ENCODE measurements at places on chromosomes 16 and 17.

- no peak for DNase-seq
Observed at GRCh38 chr17:70527364-70527888, 358.1 kb downstream of the KCNJ2 start.

GRCh38 chr16:90011908-90012501 is 7.3 kb downstream of the DBNDD1 start:
- DNase-seq: no peak

- DNase-seq: peak; percentile 27
Observed at GRCh38 chr16:88560714-88561484, 9.3 kb upstream of the ZC3H18 start.

DNA sequence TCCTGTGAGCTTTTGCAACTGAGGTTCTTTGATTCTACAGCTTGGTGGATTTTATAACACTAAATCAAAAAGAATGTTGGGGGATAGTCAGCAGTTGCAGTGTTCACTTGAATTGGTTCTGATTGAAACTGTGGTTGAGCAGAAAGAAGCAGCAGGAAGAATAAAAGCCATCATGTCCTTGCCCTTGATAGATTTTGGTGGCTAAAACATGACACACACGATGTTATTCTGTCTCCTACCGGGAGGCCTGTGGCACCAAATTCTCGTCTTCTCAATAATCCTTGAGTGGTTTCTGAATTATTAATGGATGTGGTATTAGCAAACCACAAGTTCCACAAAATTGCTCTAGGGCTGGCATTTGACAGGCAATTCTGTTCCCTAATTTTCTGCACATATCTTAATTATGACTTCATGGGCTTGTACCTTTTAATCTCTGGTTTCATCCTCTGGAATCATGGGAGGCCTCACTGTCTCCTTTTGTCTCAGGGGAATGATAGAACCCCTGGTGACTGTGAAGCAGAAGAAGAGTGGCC is 338.2 kb downstream of the SNX29 start:
- DNase-seq: peak; percentile 20

DNA sequence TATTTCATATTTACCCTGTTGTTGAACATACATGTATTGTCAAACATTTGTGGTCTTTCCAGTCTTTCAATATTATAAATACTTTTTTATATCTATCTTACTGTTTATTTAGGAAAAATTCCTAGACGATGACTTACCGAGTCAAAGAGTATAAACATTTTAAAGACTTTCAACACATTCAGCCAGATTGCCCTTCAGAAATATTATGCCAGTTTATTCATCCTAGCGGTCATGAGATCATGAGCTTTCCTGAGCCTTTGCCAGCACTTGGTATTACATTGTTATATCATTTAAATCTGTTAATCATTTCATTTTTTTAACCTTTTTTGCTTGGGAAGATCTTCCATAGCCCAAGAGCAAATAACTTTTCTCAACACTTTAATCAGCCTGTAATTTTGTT is 197.4 kb downstream of the SPECC1 start:
- no peak for DNase-seq

- DNase-seq: no peak
Observed at GRCh38 chr16:55955424-55955823, 80.3 kb upstream of the CES5A start.

DNA sequence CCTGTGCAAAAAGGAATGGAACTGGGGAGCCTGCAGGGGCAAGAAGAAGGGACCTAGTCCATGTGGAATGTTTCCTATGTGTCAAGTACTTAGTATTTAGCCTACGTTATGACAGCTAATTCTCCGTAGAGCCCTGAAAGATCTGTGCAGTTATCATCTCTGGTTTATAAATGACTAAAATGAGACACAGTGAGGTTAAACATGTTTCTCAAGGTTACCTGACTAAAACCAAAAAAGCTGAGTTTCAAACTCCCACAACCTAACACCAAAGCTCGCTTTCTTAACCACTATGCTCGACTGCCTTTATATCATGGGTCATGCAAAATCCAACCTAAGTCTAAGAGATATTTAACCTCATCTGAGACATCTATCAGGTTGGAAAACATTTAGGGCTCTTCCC is 53.3 kb upstream of the CCL2 start:
- DNase-seq: no peak

DNA sequence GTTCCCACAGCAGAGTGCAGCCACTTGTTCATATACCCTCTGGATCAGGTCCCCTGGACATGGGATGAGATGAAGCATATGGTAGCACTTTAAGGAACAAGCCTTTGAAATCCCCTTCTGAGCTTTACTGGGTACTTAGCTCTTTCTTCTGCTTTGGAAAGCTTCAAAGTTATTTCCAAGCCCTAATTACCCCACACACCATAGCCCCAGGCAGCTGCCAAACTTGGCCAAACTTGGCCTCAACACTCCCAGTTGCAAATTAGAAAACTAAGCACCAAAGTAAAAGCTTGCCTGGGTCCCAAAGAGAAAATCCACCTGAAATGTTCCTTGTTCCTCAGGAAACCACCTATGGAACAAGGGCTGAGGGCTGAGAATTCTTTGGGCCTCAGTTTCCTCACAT is 15.7 kb upstream of the MT4 start:
- no peak for DNase-seq

DNA sequence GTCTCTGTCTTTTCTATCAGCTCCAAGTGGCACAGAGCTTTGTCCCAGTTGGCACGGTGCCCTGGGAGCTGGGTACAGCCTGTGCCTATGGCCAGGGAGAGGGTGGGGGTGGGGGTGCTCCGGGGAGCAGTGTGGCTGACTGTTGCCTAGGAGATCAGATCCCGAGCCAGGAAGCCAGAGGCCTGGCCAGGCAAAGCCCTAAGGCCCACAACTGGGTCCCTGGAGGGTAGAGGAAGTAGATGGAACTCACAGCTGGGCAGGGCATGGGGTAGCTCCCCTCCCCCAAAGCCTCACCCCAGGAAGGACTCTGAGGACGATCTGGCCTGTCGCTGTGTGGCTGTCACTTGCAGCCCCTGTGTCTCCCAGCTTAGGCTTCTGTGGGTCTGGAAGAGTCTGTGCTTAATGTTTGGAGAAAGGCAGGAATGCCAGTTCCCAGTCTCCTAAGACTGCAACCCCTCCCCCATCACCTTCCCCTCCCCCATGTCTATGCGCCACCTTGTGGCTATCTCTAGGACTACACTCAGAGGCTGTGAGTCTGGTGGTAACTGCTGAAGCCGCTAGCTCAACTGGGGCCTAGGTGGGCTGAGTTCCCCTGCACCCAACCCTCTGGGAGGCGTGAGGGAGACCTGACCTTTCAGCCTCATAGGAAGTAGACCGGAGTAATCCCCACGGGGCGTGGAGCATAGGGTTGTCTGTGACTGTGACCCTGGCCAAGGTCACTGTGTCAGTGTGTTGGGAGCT is 12.6 kb downstream of the THRA start:
- DNase-seq: no peak

DNA sequence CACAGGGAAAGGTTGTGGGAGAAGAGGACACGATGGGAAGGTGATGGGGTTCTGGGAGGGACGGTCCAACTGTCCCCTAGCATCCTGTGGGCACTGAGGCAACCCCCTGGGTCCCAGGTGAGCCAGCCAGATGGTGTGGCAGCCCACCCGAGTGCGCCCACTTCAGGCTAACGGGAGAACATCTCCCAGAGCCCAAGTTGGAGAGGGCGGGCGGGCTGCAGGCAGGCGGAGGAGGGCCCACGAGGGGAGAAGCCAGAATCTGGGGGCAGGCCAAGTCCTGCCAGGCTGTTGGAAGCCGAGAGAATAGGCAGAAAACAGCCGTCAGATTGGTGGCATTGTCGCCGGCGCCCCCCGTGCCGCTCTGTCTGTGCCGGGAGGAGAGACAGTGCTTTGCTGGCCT is 13.8 kb upstream of the ABCC3 start:
- DNase-seq: no peak

DNA sequence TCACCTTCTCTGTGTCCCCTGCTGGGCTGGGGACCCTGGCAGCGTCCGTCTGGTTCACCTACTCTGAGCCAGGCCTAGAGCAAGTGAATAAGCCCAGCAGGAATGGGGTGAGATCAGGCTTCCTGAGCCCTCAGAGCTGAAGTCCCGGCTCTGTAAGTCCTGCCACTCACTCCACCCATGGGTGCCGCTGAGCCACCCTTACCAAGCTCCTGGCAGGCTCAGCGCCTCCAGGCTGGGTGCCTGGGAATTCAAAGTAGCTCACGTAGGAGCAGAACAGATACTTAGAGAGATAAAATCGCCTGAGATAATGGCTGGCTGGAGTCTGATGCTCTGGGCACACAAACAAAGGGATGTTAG is 9.8 kb upstream of the LASP1NB start:
- DNase-seq: no peak

- DNase-seq: no peak
Observed at GRCh38 chr16:88462396-88462795, 9.3 kb downstream of the ZFPM1 start.

DNA sequence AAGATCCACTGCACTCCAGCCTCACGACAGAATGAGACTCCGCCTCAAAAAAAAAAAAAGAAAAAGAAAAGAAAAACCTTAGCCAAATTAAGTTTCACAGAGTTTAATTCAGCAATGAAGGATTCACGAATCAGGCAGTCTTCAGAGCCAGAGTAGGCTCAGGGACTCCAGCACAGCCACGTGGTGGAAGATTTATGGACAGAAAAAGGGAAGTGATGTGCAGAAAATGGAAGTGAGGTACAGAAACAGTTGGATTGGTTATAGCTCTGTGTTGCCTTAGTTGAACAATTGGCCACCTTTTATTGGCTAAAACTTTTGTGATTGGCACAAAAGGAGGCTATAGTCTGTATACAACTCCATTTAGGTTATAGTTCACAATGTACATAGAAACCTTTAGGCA is 256.6 kb downstream of the HS3ST3B1 start:
- no peak for DNase-seq

DNA sequence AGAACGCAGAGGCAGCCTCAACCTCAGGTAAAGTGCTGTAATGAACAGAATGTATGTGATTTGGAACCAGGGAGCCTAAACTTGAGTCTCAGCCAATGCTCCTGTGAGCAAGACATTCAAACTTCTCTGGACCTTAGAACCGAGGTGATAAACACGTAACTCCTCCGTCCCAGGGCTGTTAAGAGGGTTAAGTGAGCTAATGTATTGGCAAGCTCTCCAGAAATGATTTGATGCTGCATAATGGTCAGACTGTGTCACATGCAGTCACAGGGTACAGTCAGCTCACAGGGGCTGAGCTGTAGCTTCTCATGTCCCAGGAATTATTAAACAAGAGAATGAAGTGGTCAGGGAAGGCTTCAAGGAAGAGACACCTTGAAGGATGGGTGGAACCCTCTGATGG is 10.0 kb upstream of the SLC4A1 start:
- no peak for DNase-seq

DNA sequence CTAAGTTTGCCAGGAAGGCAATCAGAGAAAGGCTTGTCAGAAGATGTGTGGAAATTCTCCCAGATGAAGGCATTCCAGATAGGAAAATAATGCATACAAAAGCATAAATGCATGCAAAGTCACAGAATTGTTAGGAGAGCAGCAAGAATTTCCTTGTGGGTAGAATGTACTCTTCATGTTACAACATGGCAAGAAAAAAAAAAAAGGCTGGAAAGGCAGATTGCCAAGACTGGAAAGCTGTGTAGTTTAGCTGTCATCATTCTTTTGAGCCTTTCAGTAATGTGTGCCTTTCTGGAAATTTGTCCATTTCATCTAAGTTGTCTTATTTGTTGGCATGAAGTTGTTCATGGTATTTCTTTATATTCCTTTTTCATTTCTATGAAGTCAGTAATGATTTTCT is 71.0 kb upstream of the EFCAB3 start:
- no peak for DNase-seq
